Erythroblast (primary cell): ENCODE measurements at places on chromosomes 1 and 21.

- DNase-seq = peak; percentile 88
Measured at GRCh38 chr1:43731867-43732531, 24.7 kb downstream of the ST3GAL3 start.

DNA sequence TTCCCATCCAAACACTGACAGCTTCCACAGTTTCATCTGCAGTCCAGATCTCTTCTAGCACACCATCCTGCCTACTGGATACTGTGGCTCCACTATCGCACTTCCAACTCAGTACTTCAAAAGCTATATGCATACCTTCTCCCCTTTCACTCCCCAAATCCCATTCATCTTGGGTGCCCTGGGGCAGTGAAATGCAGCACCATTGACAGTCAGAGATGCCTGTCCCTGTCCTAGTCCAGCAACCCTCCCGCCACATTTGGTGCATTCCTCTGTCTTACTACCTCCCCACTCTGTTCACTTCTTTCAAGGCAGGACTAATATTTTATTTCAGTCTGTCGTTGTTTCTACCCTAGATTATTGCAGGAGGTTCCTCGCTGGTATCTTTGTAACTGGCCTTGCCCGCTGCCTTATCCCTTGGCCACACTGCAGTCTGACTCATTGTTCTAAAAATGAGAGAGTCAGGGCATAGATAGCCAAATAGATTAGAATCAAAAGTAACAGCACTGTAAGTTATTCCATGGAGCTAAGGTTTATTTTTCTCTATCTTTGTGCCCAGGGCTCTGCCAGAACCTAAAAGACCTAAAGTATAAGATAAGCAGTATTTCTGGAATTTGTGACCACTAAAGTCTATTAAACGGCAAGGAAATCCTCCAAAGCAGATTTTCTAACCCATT, 96.7 kb downstream of the ESRRG start:
- peak; percentile 78 for DNase-seq

DNA sequence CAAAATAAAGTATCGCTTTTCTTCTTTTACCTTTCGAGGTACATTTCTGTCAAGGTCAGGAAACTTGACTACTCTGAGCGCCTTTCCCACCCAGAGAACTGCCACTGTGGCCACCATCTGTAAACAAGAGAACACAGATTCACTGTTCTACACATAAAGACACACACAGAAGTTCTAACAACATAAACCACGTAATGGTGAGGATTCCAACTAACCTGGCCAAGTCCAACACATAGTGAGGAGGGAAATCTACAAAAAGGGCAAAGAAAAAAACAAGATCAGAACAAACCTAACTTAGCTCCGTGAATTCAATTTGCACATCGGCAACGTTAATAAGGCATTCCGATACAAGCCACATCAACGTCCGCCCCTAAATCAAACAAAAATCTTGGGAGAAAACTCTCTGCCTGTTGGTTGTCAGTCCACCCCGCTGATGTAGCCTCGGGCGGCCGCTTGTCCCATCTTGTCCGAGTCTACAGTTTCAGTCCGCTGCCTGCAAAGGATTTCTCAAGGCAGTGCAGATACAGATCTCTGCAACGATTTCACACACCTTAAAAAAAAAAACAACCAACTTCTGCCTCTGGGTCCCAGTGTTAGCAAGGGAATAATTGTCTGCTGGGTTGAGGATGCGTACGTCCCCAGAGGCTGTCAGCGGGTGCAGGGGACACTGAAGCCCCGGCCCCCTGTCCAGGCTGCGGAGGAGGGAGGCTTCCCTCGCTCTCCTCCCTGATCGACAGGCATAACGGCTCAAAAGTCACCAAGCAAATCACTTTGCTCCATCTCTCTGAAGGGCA, 1.0 kb downstream of the SLC35D1 start:
- DNase-seq = peak; percentile 62

DNA sequence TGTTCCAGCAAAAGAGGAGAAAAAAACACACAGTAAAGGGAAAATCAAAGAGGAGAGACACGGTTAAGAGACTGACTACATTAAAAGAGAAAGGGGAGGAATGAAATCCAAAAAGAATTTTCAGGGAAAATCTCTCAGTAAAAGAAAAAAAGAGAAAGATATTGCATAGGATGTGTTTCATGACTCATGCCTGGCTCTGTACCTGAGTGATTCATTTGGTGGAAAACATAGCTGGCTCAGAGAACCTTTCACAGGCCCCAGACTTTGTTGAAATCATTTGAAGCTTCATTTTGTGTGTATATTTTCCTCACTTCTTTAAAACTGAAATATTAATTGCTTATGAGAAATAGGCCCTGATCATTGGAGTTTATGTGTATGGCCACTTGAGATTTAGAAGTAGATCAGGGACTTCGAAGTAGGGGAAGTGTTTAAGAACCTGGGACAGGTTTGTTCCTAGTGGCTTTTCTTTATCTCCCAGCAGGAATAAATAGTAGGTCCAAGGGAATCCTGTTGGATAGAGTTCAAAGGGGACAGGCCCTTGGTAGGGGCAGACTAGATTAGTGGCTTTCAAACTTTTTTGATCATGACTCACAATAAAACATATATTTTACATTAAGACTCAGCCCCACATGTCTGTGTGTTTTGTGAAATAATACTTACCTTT, 239.1 kb upstream of the SGIP1 start:
- no peak for DNase-seq

- no peak for DNase-seq
Measured at GRCh38 chr1:91550961-91551360, 50.3 kb downstream of the CDC7 start.

- DNase-seq = peak; percentile 93
Measured at GRCh38 chr1:30191154-30191702, 532.2 kb downstream of the MATN1 start.

GRCh38 chr1:225617956-225618355, 35.0 kb downstream of the ENAH start:
- DNase-seq = no peak

- DNase-seq = peak; percentile 90
Measured at GRCh38 chr1:33181921-33182341, at the start of gene TRIM62. Gene TRIM62 (minus strand): TSS chr1:33182043. CDS start chr1:33181432, 611 bp downstream.

DNA sequence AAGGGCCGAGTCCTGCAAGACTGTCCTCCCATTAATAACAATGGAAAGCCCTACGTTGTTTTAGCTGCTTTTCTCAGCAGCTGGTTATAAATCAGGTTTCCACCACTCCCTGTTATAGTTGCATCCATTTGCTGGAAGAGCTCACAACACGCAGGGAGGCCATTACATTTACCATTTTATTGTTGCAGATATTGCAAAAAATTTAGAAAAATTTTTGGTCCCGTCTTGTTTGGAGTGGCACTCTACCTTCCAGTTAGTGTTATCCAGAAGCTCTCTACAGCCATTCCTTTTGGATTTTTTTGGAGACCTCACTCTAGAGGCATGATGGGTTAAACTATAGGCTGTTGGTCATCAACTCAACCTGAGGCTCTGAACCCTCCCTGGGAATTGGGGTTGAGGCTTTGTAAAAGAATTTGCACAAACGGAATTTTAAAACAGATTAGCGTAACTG, 1532.1 kb upstream of the TPTE start:
- no peak for DNase-seq

GRCh38 chr1:35488336-35488735, 68.9 kb downstream of the KIAA0319L start:
- DNase-seq = no peak

- DNase-seq = no peak
Measured at GRCh38 chr21:38447611-38448010, 50.7 kb downstream of the ERG start.

DNA sequence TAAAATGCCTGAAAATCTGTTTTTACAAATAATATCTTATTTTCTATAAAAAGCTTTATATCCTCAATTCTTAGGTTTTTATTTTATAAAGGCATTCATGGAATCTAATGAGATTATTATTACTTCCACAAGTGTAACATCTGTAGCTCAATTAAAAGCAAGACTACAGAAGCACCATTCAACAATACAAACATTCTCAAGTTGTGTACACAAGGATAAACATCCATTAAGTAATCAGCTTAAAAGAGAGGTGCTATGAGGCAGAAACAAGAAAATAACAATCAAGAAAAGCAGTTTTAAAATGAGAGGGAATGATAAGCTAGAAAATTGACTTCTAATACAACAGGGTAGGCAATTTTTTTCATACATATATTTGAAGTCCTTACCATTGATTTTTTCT, 326.1 kb downstream of the MRPL39 start:
- DNase-seq = no peak

DNA sequence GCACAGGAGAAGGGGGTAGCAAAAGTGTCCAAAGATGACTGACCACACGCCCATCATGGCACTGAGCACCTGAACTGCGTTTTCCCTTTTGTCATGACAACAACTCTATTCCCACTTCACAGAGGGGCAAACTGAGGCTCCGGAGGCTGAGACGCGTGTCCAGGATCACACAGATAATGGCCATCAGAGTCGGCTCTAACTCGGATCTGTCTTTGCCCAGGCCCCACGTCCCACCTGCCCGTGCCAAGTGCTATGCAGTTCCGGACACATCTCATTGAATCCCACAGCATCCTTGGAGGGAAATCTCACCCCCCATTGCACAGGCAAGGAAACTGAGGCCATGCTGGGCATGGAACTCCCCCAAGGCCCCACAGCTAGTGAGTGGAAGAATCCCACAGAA, 62.1 kb downstream of the MATN1 start:
- no peak for DNase-seq

GRCh38 chr21:38913120-38913892, 107.6 kb downstream of the ETS2 start:
- peak; percentile 72 for DNase-seq
